ENCODE measurements at places on chromosomes 4 and X.

DNA sequence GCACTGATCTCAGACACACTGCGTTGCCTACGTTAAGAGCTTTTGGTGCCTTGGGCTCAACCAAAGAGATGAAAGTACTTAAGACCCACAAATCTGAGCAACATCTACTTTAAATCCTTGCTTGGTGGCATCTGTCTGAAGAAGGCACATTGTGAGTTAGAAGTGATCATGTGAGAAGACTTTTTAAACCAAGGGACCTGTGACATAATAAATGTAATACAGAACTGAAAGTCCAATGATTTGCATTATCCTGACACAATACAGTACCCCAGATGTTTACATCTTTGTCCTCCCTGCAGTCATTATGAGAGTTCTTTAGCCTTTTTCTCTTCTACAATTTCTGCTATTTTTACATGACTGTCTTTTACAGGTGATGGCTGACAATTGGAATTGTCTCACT, 96.7 kb upstream of the FTHL17 start:
- DNase-seq = no peak

DNA sequence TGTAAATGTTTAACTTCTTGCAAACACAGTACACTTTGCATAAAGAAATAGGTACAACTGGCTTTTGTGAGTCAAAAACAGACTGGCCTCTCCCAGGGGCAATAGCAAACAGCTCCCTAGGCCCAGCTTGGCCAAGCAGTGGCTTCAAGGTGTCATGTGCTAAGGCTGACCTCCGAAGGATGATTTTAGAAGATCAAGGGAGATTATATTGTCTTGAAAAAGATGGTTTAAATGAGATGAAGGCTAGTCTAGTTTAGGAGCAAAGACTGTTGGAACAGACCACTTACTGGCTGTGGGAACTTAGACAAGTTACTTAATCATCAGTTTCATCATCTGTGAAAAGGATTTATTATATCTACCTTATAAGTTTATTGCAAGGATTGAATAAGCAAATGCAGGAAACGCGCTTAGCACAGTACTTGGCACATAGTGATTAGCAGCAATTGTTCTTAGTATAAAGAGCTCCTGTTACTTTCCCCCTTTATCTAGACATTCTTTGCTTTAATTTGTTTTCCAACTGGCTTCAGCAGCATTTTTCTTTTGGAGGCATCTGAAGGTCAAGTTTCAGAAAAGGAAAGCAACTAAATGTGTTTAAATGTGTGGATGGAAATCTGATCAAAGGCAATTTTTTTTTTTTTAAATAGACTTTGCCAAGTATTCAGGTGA, 17.2 kb downstream of the ANXA3 start:
- DNase-seq = no peak

GRCh38 chr4:19358015-19358414, 893.7 kb upstream of the SLIT2 start:
- no peak for DNase-seq

DNA sequence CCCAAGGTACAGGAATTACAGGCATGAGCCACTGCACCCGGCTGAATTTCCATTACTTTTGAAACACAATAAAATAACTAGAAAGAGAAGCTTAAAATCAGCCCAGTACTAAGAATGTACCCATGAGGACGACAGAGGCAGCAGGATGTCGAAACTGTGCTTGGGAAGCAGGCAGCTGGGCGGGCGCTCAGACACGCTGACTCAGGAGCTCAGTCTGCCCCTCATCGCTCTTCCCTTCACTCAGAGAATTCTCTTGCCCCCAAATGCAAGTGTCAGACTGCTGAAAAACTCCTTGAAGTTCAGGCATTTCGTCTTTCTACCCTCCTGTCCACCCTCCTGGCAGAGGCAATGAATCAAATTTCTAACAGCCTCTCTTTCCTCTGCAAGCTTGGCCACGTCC, 41.0 kb upstream of the CDKN2AIP start:
- no peak for DNase-seq

- DNase-seq = no peak
These were observed 952.7 kb upstream of the SLIT2 start for GRCh38 chr4:19298998-19299397.

DNA sequence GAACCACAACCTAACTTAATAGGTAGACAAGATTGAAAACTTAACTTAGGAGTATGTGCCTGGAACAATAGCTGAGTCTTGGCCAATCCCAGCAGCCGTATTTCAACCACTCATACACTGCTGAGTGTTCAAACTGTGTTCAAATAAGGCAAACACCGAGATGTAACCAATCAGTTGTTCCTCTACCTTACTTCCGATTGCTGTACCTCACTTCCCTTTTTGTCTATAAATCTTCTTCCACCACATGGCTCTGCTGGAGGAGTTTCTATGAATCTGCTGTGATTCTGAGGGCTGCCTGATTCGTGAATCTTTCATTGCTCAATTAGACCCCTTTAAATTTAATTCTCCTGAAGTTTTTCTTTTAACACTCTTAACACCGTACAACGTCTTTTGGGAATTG, 108.0 kb downstream of the ANAPC4 start:
- no peak for DNase-seq

DNA sequence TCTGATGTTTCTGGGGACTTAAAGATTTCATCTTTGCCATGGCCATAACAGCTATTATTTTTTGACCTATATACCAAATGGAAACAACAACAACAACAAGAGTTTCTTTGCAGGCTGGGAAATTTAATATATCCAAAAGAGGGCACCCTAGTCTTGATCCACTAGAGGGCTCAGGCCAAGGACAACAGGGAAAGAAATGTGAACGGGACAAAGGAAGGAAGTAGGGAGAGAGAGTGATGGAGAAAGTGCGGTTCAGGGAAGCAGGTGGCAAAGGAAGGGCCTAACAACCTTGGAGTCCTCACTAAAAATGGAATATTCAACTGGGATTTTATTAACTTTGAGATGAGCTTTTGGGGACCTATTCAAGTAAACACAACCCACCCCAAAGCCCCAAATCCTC, 67.8 kb upstream of the SCML1 start:
- no peak for DNase-seq

DNA sequence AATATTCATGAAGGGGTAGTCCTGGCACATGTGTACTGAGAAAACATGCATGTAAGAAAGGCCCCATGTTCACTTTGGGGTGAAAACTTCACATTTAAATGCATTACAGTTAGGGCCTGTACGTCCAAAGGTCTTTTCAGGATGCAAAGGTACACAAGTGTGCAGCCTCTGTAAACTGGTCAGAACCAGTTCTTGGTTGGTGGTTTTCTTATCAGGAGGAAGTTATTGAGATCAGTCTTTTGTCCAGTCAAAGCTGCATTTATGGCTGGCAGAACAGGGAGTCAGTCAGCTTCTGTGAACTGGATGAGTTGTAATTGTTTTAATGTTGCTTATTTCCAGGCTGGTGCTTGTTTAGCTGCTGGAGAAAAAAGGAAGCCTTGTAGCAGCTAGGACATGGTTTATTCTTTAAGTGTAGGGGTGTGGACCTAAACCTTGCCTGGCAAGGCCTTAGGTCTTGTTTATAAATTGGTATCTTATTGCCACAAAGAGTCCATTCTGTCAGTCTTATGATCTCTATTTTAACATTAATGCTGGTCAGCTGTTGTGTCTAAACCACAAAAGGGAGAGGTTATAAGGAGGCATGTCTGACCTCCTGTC, 1906.6 kb upstream of the TENM3 start:
- no peak for DNase-seq

DNA sequence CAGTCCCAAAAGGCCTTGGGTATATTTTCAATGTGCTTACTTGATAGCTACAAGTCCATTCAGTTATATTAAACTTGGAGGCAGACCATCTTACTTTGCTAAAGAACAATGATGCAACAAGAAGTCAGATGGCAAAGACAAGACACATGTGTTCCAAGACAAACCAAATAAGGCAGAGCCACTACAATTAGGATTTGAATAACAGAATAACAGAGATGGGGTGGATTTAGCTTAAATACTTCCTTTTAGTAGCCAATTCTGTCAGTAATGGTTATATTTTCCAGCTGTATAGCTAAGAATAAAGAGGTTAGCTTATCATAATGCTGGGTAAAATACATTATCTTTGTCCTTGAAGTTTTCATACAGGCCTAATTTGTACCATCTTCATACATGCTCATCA, 37.7 kb upstream of the FRAS1 start:
- no peak for DNase-seq
